ENCODE measurements at places on chromosomes 1 and 21. TPM values are rescaled to one million over a fixed set of nuclear protein-coding genes. Genes with fewer than 3 reads are reported as not detected.

C1orf53 gene
- 10.1 TPM for total RNA-seq

NEK7 gene
- 404 TPM for total RNA-seq

POTED gene
- total RNA-seq, result not detected

FMO5 gene
- 0.19 TPM for total RNA-seq

ASAP3 gene
- total RNA-seq, result 10.5 TPM
